ENCODE measurements at places on chromosomes 2 and 18. TPM values are rescaled to one million over a fixed set of nuclear protein-coding genes. Genes with fewer than 3 reads are reported as not detected.

The NYAP2 gene
- 0.95 TPM for total RNA-seq

The UGT1A6 gene
- total RNA-seq: 2.6 TPM

The PRSS56 gene
- total RNA-seq: not detected

The SPEG gene
- 3.7 TPM for total RNA-seq

The CPS1 gene
- total RNA-seq: 30.4 TPM

- DNase-seq: no peak
These were observed 81.6 kb downstream of the PTGR3 start for GRCh38 chr18:75127143-75128021.

- DNase-seq: no peak
These were observed 188.5 kb downstream of the EIPR1 start for GRCh38 chr2:3189076-3189591.

DNA sequence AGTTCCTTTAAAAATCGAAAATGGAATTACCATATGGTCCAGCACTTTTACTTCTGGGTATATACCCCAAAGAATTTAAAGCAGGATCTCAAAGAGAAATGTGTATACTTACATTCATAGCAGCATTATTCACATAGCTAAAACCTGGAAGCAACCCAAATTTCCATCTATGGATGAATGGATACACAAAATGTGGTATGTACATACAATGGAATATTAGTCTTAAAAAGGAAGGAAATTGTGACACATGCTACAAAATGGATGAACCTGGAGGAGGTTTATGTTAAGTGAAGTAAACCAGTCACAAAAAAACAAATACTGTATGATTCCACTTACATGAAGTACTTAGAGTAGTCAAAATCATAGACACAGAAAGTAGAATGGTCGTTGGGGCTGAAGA is 147.9 kb upstream of the LTBP1 start:
- no peak for DNase-seq

DNA sequence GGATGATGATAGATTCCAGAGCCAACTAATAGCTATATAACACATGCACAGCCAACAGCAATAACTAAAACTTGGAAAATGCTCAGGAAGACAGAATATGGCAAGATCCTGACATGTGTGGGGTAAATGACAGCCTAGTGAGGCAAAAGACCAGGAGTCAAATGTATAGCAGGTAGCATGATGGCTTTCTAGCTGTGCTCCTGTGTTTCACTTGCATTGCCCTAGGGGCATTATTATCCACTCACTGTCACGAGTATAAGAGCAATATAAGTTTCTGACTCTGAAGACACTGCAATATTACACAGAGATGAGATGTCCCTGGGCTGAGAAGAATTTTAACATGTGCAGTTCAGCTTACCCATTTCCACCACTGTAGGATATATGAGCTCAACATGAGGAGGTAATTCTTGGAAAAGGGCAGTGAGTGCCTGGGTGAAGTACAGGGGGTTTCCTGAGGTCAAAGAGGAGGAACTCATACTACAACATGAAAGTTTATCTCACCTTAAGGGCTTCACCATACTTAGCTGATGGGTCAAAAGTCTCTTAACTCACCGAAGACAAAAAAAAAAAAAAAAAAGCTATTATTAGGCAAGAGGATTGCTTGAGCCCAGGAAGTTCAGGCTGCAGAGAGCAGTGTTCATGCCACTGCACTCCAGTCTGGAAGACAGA is 1385.6 kb upstream of the SLC39A10 start:
- DNase-seq: no peak

GRCh38 chr18:8890957-8891464 is 185.7 kb downstream of the MTCL1 start:
- peak; percentile 91 for DNase-seq
